Stimulated activated CD4-positive, alpha-beta T cell treated with anti-CD3 and anti-CD28 coated beads, TNF-alpha, amount 100 ng/mL, for 24 hours (primary cell): ENCODE measurements at places on chromosomes 5 and 9.

DNA sequence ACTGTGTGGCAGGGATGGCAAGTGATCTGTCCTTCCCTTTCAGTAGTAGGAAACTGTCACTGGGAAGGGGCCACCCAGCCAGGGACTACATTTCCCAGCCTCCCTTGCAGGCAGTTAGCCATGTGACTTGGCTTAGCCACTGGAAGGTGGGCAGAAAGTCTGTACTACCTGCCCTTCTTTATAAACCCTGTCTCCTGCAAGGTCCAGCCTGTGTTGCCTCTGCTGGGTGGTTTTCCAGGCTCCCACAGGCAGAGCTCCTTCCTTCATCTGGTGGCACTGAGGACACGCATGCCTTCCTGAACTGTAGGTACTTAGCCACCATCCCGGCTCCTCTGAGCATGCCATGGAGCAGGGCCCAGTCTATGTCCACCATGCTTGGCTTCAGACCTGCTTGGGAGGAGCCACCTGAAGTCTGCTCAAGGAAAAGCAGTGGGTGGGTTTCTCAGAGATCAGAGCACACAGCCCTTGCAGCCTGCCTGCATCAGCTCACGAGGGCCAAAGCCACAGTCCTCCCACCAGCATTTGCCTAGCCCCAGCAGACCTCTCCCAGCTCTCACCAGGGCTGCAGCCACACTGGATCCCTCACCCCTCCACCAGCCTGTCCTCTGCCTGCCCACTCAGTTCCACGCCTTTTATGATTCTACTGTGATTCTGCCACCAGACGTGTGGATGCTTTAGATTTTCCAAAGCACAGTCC lies 16.7 kb upstream of the SLC25A51 start:
- no peak for DNase-seq

GRCh38 chr5:36712706-36713105 lies 106.3 kb downstream of the SLC1A3 start:
- DNase-seq: no peak

DNA sequence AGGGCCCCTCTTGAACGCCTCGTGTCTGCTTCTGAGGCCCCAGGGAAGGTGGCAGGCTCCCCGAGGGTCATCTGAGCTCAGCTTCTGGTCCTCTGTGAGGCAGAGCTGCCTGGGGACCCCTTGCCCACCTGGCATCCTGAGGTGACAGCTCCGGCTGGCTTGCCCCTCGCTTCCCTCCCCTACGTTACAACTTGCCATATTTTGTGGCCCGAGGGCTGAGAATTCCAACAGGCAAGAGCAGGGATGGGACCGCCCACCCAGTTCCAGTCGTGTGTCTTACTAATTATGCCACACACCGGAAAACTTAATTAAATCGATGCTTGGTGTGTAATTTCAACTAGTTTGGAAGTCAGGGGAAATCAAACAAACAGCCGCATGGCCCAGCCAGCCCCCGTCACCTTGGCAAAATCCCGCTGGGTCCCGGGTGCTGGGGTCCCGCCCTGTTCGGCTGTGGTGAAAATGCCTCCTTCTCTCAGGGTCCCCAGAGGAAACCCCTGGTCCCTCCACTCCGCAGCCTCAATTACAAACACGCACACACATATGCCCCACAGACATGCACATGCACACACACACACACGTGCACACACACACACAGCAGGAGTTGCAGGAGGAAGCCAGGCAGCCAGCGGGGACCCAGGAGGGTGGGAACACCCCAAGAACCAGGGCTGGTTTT lies 221.0 kb upstream of the IER5L start:
- DNase-seq: no peak

- DNase-seq: no peak
These were observed 146.6 kb downstream of the SLC24A2 start for GRCh38 chr9:19642256-19642655.

DNA sequence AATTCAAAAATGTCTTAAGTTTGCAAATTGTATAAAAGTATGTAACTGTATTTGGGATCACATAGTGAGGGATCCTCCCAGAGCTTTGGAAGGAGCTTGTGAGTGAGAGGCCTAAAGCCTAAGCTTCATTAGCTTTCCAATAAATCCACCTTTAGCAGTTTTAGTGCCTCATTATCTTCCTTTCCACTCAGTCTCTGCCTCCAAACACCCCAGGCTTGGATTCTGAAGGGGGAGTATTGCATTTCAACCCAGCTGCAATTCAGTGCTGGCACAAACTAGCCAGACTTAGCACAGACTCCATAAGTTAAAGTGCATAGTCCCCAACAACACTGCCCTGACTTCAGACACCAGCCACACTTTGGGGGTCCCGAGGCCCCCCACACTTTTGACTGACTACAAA lies 113.5 kb downstream of the SMARCA2 start:
- no peak for DNase-seq

- DNase-seq: no peak
These were observed 25.4 kb downstream of the CTNND2 start for GRCh38 chr5:11878814-11879213.

DNA sequence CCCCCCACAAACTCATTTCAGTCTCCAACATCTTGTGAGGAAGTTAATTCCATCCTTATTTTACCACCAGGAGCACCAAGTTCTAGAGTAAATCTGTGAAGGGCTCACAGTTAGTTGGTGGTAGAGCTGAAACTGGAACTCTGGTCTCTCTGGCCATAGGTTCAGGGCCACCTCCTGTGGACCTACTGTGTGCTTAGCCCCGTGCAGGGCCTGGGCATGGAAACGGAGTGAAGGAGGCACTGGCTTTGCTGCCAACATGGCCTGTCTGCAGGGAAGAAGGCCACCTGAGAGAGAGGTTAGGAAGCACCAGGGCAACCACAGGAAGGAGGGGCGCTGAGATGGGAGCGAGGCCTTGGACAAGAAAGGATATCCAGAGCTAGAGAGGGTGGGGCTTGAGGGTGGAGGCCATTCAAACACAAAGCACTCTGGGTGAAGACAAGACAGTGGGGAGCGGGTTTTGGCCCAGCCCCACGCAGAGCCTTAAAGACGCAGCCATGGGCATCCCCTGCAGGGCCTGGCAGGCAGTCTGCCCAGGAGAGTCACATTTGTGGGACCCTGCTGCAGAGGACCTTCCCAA lies 16.0 kb upstream of the DAB2IP start:
- no peak for DNase-seq

GRCh38 chr5:43227655-43228054 lies 35.6 kb downstream of the NIM1K start:
- DNase-seq: no peak

GRCh38 chr5:27208051-27208450 lies 169.7 kb upstream of the CDH9 start:
- DNase-seq: no peak

GRCh38 chr5:179621551-179622214 lies 1.8 kb downstream of the HNRNPH1 start:
- no peak for DNase-seq

DNA sequence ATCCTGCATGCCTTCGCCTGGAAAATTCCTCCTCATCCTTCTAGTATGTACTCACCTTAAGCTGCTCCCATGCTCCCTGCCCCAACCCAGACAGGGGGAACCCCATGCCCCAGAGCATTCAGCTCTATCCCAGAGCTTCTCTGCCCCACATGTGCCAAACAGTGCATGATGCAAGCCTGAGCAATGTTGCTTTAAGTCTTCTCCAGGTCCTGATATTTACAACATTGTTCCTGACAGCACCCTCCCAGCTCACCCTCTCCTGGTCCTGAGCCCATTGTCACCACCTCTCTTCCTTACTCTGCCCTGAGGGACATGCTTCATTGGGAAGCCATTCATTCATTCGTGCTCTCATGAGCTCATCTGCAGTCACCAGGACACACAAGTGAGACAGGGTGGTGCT lies 23.4 kb upstream of the BARX1 start:
- no peak for DNase-seq

- no peak for DNase-seq
These were observed 37.5 kb downstream of the MAP1B start for GRCh38 chr5:72144762-72145161.

- no peak for DNase-seq
These were observed 67.8 kb downstream of the PTCD2 start for GRCh38 chr5:72387985-72388384.

DNA sequence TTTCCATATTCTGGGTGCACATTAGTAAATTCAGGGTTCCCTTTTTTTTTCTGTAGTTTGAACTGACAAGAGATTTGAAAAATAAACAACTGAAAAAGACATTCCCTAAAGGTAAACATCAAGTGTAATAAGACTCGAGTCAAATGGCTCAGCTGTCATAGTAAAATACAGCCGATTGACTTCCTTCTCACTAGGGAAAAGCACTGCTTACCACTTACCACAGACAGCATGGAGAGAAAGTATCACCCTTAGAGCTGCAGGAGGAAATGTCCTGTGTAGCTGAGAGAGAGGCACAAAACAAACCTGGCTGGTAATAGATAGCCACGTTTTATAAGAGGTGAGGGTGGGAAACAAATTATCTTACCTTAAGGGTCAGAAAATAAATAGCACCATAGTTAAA lies 12.1 kb upstream of the DMAC1 start:
- no peak for DNase-seq
